ENCODE measurements at places on chromosomes 5 and 9.
A peak's percentile ranks its signal among the peaks of the same experiment; 100 is the strongest.

- no peak for DNase-seq
These were observed 125.6 kb downstream of the ALDH1A1 start for GRCh38 chr9:72826996-72827949.

DNA sequence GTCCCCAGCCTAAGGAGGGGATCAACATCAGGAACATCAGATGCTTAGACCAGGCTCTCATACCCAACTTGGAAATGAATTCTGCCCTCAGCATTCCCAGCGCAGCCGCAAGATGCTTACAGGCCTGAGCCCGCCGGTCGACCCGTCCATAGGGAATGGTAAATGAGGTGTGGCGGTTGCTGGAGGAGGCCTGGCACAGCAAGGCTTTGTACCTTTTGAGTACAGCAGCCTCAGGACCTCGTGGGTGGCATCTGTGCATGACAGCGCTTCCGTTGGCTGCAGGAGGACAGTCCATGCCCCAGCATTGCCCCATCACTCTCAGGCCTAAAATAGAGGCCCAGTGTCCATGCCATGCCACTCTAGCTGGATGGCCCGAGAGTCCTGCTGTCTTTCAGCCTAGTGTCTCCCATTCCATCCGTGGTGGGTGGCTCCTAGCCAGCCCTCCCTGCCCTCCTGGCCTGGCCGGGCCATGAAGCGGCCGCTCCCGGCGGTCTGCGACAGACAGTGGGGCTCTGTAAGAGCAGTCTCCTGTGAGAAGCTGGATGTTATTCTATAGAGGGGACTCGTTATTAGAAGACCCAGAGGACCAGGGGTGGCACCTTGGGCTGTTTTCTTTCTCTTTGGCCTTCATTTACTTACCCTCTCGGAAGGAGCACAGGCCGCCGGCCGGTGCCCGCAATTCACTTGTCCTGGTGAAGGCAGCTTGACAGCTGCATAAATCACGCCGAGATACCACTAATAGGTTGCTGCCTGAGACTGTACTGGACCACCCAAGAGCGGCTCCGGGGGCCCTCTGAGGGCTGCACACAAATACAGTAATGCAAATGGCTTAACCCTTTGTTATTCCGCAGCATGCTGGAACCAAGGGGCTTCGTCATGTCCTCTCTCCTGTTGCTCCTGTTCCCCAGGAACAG, 223.5 kb upstream of the TUT7 start:
- no peak for DNase-seq

- no peak for DNase-seq
These were observed 159.0 kb downstream of the TLE1 start for GRCh38 chr9:81530310-81530810.

DNA sequence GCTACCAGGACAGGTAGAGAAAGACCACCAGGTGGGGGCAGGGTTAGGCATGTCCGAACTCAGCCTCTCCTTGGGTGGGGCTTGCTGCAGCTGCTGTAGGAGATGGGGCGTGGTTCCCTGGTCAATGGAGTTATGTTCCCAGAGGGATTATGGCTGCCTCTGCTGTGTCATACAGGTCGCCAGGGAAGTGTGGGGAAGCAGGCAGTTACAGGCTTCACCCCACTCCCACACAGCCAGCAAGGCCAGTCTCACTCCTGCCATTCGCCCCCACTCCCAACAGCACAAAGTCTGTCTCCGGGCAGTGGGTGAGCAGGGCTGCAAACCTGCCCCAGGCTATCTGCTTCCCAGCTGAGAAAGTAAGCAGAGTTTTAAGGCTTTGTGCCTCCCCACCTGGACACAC, 20.0 kb upstream of the CEP72 start:
- no peak for DNase-seq

GRCh38 chr5:177339107-177339638, 12.3 kb downstream of the LMAN2 start:
- no peak for DNase-seq

DNA sequence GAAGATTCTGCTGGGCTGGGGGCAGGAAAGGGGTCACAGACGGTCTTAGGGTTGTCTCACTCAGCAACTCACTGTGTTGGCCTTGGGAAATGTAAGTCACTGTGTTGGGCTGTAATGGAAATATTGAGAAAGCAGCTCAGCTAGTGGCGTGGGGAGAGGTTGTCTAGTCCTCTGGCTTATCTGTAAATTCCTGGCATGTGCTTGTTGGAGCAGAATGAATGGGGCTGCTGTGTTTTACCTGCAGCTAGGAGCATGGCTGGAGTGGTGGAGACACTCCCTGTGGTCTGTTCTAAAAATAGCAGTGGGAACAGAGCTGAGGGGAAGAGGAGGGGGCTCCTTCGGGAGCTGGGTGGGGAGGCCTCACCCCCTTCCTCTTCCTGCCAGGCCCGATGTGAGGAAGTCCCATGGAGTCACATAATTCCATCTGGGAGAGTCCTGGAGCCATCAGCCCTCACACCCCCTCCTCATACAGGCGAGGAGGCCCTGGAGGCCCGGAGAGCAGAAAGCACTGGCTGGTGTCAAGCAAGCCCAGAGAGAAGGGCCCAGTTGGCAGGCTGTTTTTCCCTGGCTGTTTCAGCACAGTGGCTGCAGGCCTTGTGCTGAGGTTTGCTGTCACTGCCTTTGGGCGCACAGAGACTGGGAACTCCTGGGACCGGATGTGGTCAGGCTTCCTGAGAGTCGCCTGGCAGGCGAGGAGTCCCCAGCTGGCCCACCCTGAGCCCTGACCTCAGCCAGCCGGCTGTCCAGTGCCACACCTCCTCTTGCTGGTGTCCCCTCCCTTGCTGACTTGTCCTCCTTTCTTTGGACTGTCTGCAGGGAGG, 84.9 kb downstream of the RGS3 start:
- DNase-seq: no peak

- no peak for DNase-seq
These were observed 273.7 kb downstream of the PBX3 start for GRCh38 chr9:126020836-126021235.

DNA sequence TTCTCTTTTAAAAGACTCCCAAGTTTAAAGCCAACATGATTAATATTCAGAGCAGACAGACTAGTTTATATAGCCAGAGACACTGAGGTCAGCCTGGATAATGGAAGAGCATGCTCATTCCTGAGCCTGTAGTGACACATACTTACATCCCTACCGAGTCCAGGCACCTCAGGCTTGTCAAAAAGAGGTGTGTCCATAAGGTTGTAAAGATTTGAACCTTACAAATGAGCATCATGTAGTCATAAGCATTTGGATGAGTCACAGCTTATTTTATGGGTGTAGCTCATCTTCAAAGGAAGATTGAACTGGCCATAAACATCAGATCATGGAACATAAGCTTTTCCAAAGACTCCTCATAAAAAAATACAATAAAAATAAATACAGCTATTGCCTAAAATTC, 333.5 kb downstream of the EFNA5 start:
- no peak for DNase-seq

DNA sequence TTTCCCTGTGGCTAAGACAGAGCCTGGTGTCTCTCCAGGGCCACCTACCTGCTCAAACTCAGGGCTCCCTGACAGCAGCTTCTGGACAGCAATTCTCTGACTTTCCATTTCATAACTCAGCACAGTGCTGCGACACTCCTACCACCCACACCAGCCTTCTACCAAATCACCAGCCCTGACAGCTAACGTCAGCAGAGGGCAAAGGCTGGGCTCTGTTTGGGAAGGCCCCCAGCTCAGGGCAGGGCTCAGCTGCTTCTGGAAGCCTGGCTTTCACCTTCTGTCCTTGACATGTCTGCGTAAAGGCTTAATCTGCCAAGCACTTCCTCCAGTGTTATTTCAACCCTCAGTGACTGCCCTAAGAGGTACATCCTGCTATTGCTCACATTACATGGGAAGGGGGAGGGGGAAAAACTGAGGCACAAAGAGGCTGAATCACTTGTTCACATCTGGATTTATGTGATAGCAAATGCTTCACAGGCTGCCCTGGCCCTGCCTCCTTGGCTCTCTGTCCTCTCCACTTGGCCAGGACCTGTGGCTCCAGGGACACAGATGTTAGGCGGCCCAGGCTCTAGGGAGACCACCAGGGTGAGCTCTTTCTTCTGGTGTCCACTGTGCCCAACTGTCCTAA, 102.5 kb upstream of the PANK3 start:
- no peak for DNase-seq

DNA sequence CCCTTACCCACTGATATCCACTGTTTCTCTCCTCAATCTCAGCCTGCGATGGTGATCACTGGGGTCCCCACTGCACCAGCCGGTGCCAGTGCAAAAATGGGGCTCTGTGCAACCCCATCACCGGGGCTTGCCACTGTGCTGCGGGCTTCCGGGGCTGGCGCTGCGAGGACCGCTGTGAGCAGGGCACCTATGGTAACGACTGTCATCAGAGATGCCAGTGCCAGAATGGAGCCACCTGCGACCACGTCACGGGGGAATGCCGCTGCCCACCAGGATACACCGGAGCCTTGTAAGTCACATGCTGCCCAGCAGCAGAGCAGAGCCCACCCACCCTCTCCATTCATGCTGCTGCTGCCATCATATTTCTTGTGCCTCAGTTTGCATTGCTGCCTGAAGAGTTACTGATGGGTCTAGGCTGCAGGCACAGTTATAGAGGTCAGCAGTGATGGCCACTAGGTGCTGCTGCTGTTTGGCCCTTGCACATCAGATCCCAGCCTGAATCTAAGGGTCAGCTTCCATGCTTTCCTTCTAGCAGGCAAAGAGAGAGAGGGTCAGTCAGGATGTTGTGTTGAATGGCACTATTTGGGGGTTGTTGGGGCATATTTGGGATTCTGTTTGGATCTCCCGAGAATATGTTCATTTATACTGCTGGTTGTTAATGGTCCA, 106.0 kb downstream of the MEGF10 start:
- no peak for DNase-seq

DNA sequence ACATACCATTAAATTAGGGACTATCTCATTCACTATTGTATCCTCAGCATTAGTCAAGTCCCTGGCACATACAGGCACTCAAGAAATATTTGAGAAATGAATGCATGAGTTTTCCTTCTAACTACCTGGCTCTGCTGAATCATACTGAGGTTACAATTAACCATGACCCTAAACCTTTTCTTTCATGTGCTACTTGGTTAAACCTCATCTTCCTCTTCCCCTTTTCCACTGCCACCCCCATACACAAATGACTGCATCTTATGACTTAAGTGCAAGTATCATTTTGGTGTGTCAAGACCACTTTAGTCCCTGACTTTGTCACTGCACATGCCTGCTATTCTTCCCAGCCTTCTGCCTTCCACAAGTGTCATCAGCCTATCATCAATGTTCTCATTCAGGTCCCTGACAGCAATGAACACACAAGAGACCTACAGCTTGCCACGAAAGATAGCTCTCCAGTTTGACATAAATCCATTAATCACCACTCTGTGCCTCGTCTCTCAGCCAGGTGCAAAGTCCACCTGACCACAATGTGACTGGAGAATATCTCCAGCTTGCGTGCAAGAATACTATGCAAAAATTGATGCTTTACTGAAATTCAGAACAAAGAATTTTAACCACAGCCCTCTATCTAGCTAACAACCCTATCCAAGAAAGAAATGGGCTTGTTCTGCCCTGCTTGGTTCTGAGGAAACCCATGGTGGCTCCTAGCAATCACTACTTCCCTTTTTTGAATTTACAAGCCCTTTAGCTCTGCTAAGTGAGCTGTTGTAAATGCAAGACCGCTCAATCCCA, 74.5 kb downstream of the MAPKAP1 start:
- DNase-seq: no peak

- no peak for DNase-seq
These were observed 50.2 kb upstream of the RNF38 start for GRCh38 chr9:36450110-36450732.

GRCh38 chr5:78016863-78017529, 240.9 kb upstream of the TBCA start:
- no peak for DNase-seq

DNA sequence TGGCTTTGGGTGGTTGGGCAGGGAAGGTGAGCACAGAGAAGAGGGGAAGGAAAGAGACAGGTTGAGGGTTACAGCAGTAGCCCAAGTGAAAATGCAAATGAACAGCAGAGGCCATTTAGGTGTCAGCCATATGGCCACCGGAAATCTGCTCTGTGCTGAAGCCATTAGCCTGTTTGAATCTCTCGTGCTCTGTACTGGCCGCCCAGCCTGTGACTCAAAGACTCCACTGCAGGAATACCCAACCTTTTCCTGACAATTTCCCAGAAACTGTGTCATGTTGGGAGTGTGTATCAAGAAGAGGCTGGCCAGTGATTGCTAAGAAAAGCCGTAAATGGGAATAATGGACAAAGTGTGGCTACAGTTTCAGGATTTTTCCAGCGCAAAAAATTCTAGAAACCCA, 35.9 kb upstream of the RAI14 start:
- DNase-seq: no peak

- DNase-seq: no peak
These were observed 6.3 kb upstream of the IL12B start for GRCh38 chr5:159336586-159336985.

GRCh38 chr9:86778761-86779160, 168.5 kb downstream of the GAS1 start:
- no peak for DNase-seq

GRCh38 chr9:80791836-80792235, 897.5 kb downstream of the TLE1 start:
- no peak for DNase-seq

- DNase-seq: peak; percentile 3
These were observed at the start of gene GLRA1 for GRCh38 chr5:151924564-151925301. TSS of gene GLRA1 (minus strand) at chr5:151924851. CDS start at chr5:151924549, 302 bp downstream.

GRCh38 chr5:175688352-175689146, 30.7 kb downstream of the HRH2 start:
- DNase-seq: no peak

DNA sequence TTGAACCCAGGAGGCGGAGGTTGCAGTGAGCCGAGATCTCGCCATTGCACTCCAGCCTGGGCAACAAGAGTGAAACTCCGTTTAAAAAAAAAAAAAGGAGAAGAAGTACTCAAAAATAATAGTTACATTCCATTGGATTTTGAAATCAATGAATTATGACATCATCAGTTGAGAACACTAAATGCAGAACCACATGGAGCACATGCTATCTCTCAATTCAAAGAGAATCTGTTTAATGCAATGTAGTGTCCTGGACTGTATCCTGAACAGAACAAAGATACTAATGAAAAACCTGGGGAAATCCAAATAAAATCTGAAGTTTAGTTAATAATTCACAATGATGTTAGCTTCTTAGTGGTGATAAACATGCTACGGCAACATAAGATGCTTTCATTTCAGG, 20.3 kb downstream of the CDC14B start:
- DNase-seq: no peak

GRCh38 chr9:12595400-12595799, 97.8 kb upstream of the TYRP1 start:
- no peak for DNase-seq

GRCh38 chr9:74644023-74644422, 146.9 kb downstream of the RORB start:
- DNase-seq: no peak

DNA sequence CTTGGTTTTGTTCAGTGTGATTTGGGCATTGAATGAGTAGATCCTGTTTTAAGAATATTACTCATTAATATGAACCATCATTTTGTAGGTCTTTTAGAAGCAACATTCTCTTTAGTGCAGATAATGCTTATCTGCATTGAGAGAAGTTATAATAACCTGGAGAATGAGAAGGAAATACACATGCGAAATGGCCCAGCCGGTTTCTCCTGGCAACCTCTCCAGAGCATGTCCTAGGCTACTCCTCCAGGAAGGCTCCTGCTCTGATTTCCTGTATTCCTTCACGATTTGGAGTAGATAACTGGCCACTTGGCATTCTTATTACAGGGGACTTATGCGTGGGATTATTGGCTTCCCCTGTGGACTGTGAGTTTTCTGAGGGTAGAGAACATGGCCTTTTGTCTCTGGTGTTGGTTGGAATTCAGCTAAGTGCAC, 12.6 kb downstream of the DAPK1 start:
- DNase-seq: no peak

- DNase-seq: no peak
These were observed 17.0 kb upstream of the TNC start for GRCh38 chr9:115134941-115135340.

GRCh38 chr9:82553654-82554366, 509.1 kb downstream of the RASEF start:
- DNase-seq: no peak
